ENCODE measurements at places on chromosomes 5 and 9.

GRCh38 chr9:33297432-33297831, 7.1 kb downstream of the NFX1 start:
- no peak for DNase-seq

GRCh38 chr9:15153961-15154360, 153.1 kb downstream of the TTC39B start:
- DNase-seq = no peak

GRCh38 chr5:122608222-122608621, 166.7 kb upstream of the SNX2 start:
- DNase-seq = no peak

GRCh38 chr5:150411245-150411979, 1.3 kb downstream of the CD74 start:
- DNase-seq = peak; percentile 24

GRCh38 chr9:96556701-96557461, 62.8 kb downstream of the CDC14B start:
- no peak for DNase-seq

GRCh38 chr5:89844548-89844947, 565.0 kb downstream of the CETN3 start:
- no peak for DNase-seq

DNA sequence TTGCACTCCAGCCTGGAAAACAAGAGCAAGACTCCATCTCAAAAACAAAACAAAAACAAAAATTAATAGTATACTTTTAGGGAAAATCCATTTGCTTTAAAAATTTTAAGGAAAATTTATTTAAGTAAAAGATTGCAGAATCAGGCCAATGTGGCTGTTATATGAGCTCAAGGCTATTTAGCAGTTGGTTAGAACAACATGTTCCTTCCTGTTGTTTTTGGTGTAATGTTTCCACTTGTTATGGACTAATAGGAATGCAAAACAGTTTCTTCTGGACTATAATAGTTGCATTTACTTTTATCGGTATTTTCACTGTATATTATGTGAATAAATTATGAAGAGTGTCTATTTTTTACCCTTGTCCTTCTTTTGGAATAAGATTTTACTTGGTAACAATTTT, 3.0 kb upstream of the CDC42SE2 start:
- DNase-seq = no peak

GRCh38 chr5:91556-92263, at the start of gene PLEKHG4B:
TSS of gene PLEKHG4B (plus strand) at chr5:92168. CDS start at chr5:92232, 64 bp downstream.
- no peak for DNase-seq

- no peak for DNase-seq
Measured at GRCh38 chr5:158785397-158785796, 314.3 kb downstream of the EBF1 start.

DNA sequence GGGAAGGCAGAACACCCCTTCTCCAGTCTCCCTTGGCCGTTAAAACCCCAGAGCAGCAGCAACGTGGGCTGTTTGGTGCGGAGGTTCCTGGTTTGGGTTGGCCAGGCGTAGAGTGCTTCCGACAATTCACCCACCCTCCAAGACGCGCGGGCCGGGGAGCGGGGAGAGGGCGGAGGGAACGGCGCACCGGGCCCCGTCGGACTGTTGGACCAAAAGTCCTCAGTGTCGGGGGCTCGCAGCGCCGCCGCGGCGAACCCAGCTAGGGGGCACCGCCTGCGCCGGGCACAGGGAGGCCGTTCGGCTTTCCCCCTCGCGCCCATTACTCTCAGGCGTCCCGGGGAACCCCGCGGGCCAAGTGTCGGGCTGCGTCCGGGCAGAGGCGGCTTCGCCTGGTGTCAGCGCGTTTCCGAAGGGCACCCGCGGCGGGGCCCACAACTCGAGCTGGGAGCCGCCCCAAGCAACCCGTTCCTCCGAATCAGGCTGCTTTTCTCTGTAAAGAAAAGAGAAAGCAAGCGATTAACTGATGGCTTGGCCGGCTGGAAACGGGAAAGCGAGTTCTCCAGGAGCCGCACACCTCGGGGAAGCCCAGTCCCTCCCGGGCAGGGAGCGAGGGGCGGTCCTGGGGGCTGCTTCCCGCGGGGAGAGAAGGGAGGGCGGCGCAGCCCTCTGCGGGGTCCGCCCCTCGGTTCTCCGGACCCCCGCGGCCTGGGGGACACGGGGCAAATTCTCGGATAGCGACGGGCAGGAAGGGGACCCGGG, 145.5 kb downstream of the ERCC6L2 start:
- DNase-seq = no peak

DNA sequence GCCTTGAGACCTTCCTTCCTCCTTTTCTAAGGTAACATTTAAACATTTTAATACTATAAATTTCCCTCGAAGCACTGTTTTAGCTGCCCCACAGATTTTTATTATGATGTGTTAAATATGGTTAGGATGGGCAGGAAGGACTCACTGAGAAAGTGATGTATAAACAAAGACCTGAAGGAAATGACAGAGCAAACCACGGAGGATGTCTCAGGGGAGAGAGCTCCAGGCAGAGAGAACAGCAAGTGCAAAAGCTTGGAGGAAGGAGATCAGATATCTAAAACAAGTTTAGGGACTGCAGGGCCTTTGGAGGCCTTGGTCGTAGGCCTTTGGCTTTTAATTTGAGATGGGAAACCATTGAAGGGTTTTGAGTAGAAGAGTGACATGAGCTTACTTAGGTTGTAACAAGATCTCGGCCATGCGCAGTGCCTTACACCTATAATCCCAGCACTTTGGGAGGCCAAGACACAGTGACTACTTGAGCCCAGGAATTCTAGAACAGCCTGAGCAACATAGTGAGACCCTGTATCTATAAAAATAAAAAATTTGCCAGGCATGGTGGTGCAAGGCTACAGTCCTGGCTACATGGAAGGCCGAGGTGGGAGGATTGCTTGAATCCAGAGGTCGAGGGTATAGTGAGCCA, 35.5 kb upstream of the LRRTM2 start:
- no peak for DNase-seq

DNA sequence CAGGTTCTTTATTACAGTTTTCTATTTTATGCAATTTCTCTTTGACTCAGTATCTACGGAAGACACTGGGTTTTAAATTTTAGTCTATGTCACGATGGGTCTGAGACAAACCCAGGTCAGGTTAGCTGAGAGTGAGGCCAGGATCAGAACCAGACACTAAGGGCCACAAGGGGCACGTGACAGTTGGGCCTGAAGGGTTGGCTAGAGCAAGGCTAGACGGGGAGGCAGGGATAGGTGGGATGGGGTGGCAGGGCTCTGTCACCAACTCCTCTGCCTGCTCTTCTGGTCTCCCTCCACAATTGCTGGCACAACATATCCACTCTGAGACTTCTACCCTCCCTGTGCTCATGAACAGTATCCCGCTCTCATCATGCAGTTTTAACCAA, 76.4 kb downstream of the MED27 start:
- no peak for DNase-seq

DNA sequence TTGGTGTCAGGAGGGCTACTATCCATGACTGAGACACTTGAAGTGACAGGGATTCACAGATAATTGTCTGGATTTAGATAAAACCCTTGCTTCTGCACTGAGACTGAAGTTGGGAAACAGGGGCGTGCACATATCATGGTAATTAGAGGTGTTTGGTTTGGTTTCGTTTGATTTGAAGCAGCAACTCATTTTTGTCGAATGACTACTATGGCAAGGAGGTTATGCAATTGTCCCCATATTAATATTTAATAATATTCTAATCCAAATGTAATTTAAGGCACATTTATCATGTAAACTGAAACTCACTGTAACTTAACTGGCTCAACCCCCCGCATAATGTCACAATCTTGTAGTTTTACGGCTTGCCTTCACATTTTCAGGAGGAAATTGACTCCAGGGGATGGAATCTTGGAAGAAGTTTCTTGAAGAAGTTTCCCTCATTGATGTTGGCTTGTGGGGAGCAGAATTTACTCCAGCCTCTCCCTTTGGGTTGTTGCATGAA, 12.5 kb downstream of the ZNF366 start:
- DNase-seq = no peak

GRCh38 chr5:54090495-54091120, 219.8 kb downstream of the ARL15 start:
- DNase-seq = no peak

DNA sequence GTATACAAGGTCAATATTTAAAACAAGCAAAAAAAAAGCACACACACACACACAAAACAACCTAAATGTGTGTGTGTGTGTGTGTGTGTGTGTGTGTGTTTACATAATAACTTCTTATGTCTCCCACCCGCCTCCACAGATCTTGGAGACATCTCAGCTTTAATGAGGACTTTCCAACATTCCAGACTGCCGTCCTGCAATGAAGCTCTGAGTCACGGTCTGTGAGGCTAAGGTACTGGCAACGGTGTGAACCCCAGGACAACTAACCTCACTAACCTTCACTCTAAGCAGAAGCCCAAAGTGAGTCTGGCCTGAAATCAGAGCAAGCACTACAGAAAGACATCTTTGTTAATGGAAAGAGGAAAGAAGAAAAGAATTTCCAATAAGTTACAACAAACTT, 22.3 kb downstream of the ZNF474 start:
- DNase-seq = no peak

DNA sequence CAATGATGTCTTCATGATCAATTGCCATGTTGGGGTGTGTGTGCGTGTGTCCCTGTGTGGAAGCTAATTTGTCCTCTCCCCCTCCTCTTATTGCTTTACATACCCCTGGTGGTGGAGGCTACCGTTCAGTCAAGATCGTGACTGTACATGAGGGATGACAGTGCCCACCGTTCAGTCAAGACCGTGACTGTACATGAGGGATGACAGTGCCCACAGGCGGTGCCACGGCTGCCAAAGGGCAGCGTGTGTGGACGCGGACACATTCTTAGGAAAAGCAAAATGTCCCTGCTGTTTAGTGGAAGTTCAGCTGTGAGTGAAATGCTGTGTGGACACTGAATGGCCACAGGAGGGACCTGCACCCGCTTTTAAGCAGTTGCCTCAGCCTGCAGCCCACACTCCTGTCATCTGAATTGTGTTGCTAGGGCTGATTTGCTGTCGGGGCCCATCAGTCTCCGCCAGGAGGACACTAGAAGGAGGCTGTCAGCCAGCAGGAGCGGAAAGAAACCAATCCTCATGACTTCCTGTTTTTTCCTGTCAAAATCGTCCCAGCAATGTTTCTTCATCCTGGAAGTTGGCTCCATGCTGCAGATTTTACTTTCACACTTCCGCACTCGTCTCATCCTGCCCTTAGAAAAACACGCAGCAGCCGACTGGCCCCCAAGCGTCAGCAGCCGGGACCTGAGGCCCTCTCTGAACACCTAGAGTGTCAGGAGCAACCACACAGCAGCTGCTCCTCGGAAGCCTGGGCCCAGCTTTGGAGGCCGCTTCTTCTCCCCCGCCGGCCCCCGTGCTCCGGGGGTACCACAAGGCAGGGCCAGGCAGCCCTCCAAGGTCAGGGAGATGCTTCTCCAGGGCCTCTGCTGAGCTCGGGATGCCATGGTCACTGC, 9.1 kb downstream of the OR2V1 start:
- no peak for DNase-seq

DNA sequence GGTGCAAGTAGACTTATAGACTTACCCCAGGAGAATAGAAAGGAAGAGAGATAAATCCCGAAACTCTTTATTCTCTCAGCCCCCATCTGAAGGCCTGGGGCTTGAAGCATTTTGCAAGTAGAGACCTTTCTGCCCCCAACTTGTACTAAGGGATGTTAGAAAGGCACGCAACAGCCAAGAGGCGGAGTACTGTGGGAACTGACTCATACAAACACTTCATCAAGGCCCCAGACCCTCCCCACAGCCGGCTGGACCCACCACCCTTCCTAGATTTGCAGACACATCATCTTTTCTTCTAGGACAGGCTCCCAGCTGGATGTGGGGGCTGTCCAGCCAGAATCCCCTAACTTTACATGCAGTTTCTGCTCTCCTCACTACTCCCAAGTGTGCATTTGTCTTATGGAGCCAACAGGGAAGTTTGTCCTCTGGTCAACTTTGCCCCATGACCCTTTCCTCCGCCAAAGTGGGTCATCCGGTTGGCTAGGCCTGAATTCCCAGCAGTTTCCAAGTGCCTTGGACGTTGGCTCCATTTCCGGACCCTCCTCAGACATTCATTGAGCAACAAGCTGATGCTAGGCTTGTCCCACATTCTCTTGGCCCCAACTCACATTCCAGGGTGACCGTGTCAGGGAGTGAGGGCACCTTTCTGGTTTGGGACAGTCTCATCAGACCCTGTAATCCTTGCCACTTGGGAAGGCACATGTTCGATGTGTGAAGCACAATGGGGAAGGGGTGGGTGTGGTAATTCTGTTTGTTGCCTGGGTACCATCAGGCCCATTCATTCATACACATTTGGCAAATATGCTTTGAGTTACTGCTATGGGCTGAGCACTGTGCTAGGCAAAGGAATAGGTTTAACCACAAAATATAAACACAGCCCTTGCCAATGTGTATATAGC, 64.6 kb downstream of the ABLIM3 start:
- DNase-seq = no peak

GRCh38 chr9:11702548-11702947, 990.6 kb upstream of the TYRP1 start:
- DNase-seq = no peak

- DNase-seq = no peak
Measured at GRCh38 chr5:61788548-61788947, 456.5 kb downstream of the ZSWIM6 start.

GRCh38 chr9:108691614-108692013, 164.2 kb downstream of the ACTL7B start:
- DNase-seq = no peak

DNA sequence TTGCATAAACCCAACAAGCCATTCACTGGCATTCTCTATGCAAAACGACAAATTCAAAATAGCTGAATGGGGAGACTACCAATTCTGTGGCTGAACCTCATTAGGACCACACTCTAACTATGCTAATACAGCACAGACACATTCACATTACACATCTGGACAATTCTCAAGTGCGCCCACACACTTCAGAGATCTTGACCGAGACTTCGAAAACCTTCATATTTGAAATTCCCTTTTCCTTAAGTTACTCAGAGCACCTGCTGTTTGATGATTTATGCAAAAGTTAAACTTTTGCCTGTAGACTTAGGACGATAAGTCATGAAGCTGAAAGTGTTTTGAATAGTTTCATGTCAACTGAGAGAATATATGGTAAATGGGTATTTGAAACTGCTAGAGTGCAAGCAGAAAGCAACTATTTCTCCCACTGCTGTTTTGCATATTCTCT, 111.9 kb downstream of the FBN2 start:
- DNase-seq = no peak

DNA sequence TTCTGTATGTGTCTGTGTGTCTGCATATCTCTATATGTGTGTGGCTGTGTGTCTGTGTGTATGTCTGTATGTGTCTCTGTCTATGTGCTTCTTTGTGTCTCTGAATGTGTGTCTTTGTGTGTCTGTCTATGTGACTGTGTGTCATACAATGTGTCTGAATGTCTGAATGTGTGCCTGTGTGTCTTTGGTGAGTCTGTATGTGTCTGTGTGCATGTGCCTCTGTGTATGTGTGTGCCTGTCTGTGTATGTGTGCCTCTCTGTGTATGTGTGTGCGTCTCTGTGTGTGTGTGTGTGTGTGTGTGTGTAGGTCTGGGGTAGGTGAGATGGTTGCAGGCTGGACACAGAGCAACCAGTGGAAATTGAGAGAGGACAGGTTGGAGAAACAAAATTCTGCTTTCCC, 435.3 kb downstream of the ARHGEF28 start:
- no peak for DNase-seq

Data from stimulated activated CD4-positive, alpha-beta T cell treated with anti-CD3 and anti-CD28 coated beads, TNF-alpha, amount 100 ng/mL, for 24 hours (primary cell).